ENCODE measurements at places on chromosomes 3 and 15.

DNA sequence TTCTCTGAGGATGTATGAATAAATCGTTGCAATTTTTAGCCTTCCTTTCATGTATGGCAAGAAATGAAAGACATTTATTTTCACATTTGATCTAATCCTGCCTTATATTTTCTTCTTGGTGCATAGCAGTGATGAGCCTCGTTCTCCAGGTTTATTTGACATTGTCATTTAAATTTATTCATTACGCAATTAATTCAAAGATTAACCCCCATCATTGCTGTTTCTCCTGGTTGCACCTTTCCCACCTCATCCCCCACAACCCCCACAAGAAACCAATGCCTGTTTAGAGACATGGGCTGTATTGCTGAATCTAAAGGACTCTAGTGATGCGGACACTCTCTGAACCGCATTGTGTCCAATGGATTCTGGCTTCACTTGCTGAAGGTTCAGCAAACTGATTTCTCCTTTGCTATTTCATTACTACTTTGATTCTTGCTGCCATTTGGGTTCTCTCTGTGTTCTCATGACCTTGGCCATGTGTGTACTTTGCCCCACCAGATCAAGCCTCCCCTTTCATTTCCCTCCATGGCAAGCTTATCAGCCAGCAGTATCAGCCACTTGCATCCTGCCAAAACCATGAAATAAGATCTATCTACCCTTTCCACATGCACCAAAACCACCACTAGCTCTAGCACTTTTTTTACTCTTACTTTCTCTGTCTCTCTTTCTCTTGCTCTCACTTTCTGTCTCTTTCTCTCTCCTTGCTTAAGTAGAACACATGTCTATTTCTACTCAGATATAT, 382.7 kb downstream of the GBE1 start:
- DNase-seq: no peak

DNA sequence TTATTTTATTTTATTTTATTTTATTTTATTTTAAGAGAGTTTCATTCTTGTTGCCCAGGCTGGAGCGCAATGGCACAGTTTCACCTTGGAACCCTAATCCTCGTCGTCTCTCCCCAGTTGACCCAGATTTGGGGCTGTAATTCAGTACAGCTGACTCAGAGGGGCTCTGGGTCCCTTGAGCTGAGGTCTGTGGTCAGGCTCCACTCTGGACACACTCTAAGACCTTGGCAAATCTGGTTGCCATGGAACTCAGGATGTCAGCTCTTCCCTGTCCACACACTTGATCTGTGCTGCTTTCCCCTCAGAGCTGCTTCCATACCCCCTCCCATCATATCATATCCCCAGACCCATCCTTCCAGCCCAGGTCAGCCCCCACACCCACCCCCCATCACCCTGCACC, 675 bp upstream of the CYP11A1 start:
- DNase-seq: no peak

GRCh38 chr3:81778678-81779182, 17.3 kb upstream of the GBE1 start:
- no peak for DNase-seq

DNA sequence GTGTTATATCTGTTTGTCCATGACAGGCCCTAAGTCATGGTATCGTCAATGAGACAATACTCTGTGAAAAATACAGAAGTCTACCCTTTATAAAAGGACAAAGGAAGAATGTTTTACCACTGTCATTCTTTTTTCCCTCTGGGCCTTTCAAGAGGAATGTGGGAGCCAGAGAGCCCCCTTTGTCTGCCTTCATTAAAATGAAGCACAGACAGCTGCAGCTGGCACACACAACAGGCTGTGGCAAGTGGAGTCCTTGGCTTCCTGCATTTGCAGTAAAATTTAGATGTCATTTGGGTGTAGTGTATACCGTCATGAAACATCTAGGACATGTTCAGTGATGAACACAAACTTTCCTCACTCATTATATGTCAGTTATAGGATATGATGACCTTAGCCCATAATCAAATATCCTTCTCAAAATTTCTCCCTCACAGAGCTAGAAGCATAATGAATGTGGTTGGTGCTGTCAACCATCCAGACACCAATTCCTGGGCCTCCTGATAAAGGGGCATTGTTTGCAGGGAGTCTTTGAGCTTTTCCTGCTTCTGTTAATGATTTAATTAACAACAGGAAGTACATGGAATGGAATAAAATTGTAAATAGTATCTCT, 76.4 kb downstream of the DHX36 start:
- DNase-seq: peak; percentile 5

- DNase-seq: no peak
Measured at GRCh38 chr3:12334786-12335185, 45.9 kb downstream of the PPARG start.
